ENCODE measurements at places on chromosomes 4 and X.
A peak's percentile ranks its signal among the peaks of the same experiment; 100 is the strongest.

- peak; percentile 66 for DNase-seq
Observed at GRCh38 chrX:108186811-108187210, 95.2 kb downstream of the ATG4A start.

DNA sequence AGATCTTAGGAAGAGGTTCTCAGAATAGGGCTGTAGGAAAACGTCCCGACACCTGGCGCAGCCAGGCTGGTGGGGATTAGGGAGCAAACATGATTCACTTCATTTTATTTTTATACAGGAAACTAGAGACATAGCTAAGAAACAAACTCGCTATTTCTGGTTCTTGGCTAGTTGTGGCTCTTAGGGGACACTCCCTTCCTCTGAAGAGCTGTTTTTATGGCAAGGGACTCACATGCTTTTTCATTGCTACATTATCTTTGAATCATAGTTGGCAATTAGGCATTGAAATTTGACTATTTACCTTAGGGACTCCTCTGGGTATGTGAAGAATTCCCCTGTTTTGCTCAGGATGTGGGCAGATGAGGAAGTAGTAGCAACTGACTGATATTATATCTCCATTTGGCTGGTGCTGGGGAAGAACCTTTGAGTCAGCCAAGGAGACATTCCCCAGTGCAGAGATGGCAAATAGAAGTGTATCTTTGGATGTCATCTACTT is 174.5 kb downstream of the SMIM20 start:
- DNase-seq: no peak

DNA sequence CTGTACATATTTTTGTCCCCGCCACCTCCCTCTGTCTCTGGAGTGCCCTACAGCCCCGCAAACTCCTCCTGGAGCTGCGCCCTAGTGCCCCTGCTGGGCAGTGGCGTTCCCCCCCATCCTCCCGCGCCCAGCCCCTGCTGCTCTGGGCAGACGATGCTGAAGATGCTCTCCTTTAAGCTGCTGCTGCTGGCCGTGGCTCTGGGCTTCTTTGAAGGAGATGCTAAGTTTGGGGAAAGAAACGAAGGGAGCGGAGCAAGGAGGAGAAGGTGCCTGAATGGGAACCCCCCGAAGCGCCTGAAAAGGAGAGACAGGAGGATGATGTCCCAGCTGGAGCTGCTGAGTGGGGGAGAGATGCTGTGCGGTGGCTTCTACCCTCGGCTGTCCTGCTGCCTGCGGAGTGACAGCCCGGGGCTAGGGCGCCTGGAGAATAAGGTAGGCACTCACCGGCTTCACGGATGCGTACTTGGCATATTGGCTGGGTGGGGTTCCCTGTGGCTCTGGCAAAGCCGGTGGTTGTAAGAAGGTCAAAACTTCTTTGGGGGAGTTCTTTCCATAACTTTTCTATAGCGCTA is 653 bp downstream of the HHIP start:
- no peak for DNase-seq

DNA sequence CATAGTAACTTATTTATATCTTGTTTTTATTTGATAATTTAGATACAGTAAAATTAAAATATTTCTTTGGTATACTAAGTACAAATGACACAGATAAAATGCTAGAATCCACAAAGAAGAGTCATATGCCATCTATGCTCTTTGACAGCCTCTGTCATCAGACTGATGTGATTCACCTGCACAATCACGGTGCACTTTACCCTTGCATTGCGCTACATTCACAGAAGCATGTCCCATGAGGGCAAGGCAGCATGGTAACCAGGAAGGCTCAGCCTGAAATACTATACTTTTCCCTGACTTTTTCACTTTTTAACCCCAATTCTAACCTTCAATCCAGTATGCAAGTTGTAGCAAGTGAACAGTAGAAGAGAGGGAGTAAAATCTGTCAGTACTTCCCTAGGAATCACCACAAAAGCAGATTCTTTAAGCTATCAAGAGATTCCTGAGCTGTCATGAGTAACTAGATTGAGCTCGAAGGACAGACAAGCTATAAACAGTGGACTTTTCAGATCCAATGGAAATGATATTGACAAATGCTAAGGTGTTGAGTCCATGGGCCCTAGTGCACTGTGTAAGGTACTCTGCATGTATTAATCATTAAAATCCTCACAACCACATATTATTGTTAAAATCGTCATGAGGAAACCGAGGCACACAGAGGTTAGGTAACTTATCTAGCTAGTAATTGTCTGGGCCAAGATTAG is 14.2 kb downstream of the SEC24D start:
- peak; percentile 33 for DNase-seq

GRCh38 chrX:118562582-118563164 is 67.1 kb downstream of the DOCK11 start:
- no peak for DNase-seq

- DNase-seq: no peak
Observed at GRCh38 chr4:7129871-7130620, 62.2 kb upstream of the GRPEL1 start.

DNA sequence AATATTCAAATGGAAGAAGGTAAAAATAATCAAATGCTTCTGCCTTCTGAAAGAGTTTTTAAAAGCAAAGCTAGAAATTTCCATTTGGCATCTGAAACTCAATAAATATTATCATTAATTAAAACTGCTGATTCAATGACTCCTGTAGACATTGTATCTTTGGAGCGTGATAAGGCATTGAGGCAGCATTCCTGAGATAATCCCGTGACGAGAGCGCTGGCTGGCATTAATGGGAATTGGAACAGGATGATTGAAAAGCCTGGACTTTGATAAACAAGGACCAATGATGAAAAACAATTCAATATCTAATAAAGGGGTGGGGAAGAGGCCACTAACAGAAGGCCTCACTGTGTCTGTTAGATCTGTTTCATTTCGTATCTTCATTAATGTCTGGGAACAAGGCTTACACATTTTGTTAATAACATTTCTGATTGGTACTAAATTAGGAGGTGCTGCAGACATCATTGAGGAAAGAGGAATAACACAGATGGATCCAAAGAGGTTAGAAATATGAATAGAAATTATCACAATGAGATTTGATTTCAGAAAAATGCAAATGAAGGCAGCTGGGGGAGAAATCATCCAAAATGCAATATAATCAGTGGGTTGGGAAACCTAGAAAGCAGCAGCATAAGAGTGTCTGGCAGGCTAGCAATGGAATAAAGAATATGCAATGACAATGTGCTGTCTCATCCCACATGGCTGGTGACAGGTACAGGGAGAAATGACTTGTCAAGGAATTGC is 102.3 kb downstream of the SCD5 start:
- no peak for DNase-seq

DNA sequence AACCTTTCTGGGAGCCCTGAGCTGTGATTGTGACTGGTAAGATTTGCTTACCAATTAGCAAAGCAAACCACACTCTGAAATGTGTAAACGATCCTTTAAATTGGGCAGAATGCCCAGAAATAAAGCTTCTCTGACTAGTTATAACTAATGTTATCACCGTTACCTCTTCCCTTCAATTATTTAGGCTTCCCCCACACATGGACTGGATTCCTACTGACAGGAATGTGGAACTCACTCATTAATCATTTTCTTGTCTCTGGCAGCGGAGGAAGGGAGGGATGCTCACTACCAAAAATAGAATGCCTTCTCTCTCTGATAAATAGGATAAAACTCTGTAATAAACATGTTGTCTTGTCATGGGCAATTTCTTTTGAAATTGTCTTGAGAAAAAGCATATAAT is 25.3 kb upstream of the NWD2 start:
- DNase-seq: no peak

DNA sequence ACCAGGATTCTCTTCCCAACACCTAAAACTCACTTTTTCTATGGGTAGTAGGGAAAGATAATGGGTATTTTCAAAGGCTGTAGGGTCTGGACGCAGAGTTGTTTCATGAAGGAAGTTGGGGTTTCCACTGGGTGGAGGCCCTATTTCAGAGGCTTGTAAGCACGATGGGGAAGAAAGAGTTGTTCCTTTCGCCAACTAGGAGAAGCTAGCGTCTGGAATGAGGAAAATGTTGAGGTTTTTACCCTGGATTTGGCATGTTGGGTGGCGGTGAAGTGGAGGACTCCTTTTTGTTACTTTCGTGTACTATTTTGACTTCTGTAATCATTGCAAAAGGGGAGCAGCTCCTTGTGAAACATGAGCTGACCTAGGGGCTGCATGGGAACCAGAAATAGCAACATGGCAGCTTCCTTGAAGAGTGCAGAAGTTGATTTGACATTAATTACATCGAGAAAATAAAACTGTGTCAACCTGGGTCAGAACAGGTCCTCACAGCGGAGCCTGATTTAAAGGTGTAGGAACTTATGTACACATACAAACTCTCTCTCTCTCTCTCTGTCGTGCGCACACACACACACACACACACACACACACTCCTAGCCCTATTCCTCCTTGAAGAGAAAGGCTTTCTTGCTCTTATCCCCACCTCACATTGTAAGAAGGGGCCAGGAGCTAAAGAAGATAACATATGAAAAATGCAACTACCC is 19.1 kb downstream of the VSIG4 start:
- DNase-seq: no peak

- no peak for DNase-seq
Observed at GRCh38 chr4:155724731-155725130, 34.1 kb upstream of the GUCY1B1 start.

DNA sequence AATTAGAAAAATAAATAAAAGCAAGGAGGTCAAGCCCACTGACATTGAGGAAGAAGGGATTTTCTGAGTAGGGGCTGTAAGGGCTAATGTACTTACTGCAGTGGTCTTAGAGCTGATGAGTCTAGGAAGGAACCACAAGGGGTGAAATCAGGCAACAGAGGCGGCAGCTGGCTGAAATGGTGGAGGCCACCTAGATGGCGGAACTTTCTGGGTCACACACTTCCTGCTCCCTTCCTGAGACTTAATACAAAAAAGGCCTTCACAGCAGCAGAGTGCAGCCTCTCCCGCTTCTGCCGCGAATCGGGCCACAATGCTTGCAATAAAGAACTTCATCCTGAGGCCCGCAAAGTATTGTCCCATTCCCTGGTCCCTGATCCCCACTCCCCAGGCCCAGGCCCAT is 15.4 kb downstream of the SNX12 start:
- no peak for DNase-seq

DNA sequence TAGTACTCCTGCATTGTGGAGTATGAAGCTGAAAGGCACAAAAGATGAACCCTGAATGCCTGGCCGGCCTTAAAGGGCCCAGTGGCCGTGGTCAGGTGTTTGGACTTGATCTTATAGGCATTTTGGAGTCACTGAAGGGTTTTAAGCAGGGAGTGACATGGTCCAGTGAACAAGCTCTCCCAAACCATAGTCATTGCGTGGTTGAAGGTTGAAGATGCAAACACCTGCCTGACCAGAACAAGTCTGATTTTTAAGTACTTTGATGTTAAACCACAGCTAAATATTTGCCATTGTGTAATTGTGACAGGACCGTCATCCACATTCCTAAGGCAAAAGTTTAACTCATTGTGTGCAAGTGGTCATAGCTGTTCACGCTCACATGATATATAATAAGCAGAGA is 3.3 kb downstream of the STK32B start:
- no peak for DNase-seq

DNA sequence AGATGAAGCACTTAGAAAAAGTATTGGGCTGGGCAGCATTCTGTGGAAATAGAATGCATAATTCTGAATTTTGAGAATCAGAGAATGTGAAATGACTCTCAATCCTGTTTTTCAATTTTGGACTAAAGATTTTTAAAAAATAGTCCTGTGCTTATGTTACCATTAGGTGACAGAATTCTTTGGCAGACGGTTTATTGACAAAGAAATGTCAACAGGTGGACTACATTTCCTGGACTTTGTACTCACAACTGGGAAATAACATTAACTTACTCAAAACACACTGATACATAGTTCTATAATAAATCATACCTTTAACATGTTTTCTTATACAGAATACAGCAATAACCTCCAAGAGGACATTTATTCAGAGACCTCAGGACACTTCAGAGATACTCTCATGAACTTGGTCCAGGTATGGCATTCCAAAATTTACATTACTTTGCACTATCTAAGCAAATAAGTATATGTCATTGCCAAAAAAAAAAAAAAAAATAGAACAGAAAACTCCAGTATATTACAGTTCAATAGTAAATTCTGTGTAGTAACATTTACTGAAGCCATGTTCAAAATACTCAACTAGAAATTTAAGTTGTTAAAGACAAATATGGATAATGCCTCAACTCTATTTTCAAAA is 72.7 kb downstream of the ANXA10 start:
- no peak for DNase-seq

DNA sequence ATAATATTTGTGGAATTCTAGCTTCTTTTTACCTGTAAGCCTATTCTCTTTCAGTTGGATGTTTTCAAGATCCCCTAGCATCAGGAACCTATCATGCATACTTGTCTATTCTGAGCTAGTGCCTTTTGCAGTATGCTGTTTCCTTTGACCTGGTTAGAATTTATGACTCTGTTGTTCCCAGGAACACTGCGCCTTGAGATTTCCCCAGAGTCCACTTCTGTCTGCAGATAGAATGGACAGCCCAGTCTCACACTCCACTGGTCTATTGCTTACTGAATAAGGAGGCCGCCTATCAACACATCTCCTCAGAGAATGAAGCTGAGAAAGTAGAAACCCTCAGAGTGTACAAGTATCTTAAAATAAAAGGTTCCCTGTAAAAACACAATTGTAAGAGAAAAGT is 465.1 kb upstream of the GALNTL6 start:
- DNase-seq: no peak

- peak; percentile 90 for DNase-seq
Observed at GRCh38 chrX:71543316-71543715, 10.4 kb downstream of the OGT start.

- no peak for DNase-seq
Observed at GRCh38 chrX:106243376-106243775, 75.3 kb downstream of the PWWP3B start.

All from RKO (cell line).